Coronary artery (tissue), 2 donors: ENCODE measurements at places on chromosomes 2 and 18.

- no peak for DNase-seq
These were observed 55.0 kb downstream of the SCN7A start for GRCh38 chr2:166439078-166439477.

- no peak for DNase-seq
These were observed 148.5 kb upstream of the GYPC start for GRCh38 chr2:126507425-126507911.

DNA sequence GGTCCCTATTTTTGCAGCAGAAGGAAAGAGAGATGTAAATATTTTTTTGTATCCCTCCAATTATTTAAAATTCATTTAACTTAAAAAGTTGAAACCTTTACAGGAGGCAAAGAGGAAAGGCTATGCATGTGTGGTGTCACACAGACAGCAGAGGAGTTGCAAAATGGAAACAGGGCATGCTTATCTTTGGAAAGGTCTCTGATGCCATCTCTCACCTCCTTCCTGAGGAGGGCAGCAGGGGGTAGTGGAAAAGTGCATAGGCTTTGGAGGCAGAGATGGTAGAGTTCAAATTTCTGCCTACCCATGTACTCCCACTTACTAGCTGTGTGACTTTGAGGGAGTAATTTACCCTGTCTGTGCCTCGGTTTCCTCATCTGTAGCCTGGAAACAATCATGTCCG is 99.6 kb upstream of the MCFD2 start:
- DNase-seq = no peak

DNA sequence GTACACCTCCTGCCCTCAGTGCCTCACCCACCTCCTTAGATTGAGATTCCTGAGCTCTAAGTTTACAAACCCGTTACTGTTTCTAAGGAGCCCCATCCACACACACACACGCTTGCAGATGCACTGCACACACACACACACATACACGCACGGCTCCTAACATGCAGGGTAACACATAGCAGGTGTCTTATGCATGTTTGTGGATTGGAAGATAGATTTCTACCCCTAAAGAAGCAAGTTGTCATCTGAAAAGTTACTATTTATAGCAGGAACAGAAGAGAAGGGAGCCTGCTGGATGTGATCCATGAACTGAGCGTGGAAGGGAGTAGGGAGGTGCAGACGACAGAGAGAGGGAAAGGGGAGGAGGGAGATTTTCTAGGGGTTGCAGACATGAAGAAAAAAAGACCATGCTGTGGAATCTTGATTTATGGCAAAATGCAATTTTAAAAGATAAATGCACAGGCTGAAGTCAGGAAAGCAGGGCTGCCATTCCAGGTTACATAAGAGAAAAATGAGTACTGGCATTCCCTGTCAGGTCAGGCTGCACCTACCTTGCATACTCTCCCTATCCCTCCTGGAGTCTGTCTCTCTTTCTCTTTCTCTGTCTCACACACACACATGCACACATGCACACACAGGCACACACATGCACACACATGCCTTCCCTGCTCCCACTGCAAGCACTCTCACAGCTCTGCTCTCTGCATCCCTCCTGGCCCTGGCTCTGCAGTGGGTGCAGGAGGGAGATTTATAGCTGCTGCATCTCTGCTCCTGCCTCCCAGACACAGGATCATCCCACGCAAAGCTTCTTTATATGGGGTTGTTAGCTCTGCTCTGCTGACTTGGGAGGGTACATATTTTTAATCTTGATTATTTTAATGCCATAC is 192.6 kb upstream of the MYT1L start:
- DNase-seq = no peak

- DNase-seq = no peak
These were observed 23.7 kb upstream of the SCYGR1 start for GRCh38 chr2:227411320-227411989.
